GM23248 (cell line): ENCODE measurements at places on chromosomes 2 and 18.
A peak's percentile ranks its signal among the peaks of the same experiment; 100 is the strongest.

DNA sequence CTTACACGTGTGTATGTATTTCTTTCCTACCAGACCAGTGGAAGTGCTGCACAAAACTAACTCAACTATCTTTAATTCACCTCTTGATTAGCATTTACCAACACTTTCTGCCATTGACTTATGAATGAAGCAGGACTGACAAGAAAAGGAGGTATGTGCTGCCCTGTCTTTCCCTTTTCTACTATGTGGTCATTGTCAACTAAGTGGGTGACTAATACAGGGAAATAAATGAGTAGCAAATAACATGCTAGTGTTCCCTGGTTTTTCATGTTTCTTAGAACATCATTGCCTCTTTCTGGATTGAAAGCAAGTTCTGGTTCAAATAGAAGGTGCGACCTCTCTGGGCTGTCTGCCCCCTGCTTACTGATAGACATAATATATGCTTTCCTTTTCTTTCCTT lies 58.0 kb downstream of the LINC00305 start:
- no peak for DNase-seq

GRCh38 chr2:47503481-47504070 lies 100.6 kb downstream of the MSH2 start:
- no peak for DNase-seq

DNA sequence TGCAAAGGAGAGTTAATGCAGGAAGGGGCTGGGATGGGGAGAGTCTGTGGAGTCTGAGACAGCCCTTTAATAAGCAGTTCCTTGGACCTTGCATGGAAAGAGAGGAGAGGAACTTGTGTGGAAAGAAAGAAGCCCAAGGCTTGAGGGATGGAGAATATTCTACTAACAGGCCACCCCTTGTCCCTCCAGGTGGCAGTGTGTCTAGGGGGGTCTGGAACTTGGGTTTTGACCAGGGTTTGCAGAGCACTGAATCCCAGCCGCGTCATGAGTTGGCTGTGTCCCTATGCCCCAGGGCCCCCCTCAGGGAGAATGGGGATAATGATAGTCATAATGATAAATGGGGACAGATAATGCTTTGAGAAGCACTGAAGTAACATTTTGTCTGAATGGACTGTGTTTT lies 15.0 kb downstream of the TCF7L1 start:
- DNase-seq = no peak

- DNase-seq = no peak
Measured at GRCh38 chr2:191947235-191947634, 100.3 kb upstream of the CAVIN2 start.

DNA sequence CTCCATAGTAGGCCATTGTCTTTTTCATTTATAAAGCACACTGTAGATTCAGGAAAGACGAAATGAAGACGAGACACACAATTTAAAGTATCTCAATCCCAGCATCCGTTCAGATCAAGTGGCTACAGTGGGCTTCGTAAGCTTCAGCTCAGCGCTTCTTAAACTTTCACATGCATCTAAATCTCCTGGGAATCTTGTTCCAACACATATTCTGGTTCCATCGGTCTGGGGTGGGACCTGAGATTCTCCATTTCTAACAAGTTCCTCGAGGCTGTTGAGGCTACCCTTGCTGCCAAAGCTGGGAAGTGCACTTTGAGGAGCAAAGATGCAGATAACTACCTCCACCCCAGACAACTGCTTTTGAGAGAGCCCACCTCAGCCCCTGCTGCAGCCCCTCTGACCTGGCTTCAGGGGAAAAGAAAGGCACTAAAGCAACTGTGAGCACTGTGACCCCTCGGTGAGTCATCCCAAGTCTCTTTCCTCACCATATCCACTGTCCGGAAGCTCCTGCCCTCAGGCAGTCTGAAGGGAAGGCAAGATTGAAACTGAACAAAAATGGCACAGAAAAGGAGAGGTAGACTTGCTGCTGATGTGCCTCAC lies 201.1 kb upstream of the FBXO11 start:
- DNase-seq = peak; percentile 90

DNA sequence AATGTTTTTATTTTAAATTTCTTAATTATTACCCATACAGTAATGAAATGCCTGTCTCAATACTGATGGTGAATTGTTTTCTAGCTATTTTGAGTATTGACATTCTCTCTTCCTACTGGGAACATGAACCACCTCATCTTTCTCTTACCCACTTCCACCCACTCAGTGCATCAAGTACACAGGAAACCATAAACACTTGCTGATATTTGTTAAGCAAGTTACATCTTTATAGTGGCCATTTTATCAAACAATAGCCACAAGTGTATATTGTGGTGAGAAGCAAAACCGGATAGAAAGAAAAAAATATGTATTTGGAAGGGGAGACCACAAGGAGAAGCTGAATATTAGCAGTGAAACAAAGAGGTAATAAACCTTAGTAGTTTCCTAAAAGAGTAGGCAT lies 368.1 kb upstream of the HNRNPA3 start:
- DNase-seq = no peak

- DNase-seq = no peak
Measured at GRCh38 chr2:76211991-76212985, 501.6 kb upstream of the GCFC2 start.

DNA sequence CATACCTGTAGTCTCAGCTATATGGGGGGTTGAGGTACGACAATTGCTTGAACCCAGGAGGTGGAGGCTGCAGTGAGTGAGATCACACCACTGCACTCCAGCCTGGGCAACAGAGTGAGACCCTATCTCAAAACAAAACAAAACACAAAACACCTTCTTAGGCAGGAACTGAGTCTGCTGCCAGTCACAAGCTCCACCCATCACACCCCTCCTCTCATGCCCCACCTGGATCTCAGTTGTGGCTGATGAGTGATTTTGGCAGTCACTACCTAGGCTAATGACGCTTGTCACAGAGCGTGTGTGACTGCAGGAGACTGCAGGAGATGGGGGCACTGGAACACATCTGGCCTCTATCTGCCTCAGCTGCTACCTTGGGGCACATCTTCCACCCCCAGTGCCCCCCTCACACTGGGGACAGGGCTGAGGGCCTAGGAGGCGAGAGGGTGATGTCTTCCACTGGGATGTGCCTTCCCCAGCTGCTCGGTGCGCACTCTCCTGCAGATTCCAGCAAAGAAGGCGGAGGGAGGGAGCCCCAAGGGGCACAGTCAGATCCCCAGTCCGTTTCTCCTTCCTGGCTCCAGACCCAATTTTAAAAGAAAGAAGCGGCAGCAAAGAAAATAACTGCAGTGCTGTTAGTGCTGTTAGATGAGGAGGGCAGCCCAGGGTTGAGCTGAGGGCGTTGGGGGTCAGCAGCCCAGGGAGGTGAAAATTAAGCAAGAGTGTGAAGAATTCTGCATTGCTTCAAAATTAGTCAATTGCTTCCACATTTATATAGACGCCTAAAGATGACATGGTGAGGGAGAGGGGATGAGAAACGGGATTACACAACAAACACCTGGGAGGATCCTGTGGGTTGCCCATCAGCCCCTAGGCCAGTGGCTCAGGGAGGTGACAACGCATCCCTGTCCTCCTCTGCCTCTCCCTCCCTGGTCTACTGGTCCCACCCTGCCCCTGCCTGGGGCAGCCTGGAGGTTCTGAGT lies 143.6 kb upstream of the HAAO start:
- DNase-seq = no peak

- peak; percentile 81 for DNase-seq
Measured at GRCh38 chr2:290090-290722, 2.3 kb upstream of the ALKAL2 start.

DNA sequence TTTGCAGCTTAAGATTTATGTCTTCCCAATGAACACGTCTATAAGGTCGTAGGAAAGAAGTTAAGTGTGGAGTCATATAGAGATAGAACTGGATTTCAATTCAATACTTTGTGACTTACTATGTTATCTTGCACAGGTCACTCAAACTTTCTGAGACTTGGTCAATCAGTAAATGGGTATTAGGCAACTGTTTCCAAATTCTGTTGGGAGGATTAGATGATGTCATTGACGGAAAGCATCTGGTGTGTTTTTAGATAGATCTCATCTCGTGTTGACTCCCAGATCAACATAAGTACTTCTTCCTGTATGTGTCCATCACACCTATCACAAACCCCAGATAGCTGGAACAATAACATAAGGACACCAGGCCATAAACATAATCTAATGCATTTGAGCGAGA lies 771.1 kb upstream of the FANCL start:
- no peak for DNase-seq

- peak; percentile 34 for DNase-seq
Measured at GRCh38 chr2:240585681-240586197, 795 bp upstream of the CAPN10 start.

- peak; percentile 69 for DNase-seq
Measured at GRCh38 chr2:169528271-169528701, 18.8 kb downstream of the KLHL41 start.

DNA sequence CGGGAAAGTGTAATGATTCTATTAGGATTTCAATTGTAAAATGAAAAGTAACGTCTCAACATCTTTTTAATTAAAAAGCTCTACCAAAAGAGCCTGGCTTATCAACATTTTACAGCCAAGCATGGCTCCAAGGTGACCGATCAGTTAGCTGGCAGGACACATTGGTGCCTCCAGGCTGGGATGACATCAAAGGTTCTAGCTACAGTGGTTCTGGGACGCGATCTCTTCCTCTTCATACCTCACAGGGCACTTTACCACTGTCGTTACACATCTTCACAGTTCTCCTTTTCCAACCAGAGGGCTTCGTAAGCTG lies 693 bp downstream of the ORC2 start:
- DNase-seq = no peak
